HCEC 1CT (cell line): ENCODE measurements at places on chromosomes 16 and 17.

- no peak for DNase-seq
Measured at GRCh38 chr16:27818246-27818645, 245.3 kb downstream of the GSG1L start.

- peak; percentile 17 for DNase-seq
Measured at GRCh38 chr16:48511071-48511540, 98.9 kb downstream of the N4BP1 start.

DNA sequence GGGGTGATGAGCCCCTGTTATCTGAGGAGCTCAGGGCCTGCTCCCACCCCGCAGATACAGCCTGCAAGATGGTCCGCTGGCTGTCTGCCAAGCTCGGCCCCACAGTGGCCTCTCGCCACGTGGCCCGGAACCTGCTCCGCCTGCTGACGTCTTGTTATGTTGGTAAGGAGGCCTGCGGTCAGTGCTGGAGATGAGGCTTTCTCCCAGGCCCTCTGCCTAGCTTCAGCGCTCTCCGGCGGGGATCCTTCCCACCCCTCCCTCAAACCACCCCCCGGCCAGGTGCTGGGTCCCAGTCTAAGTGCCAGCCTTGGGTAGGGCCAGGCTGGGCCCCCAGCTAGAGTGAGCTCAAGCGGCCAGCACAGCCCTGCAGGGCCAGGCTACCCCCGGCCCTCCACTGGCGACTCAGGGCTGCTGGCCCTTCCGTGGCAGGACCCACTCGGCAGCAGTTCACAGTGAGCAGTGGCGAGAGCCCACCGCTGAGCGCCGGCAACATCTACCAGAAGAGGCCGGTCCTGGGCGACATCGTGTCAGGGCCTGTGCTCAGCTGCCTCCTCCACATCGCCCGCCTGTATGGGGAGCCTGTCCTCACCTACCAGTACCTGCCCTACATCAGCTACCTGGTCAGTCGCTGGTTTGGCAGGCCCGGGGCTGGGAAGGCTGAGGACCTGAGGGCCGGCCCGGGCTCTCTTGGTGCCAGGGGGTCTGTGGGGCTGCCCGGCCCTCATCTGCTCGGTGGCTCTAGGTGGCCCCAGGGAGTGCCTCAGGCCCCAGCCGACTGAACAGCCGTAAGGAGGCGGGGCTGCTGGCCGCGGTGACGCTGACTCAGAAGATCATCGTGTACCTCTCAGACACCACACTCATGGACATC is 6.1 kb downstream of the WDR81 start:
- DNase-seq = peak; percentile 82

- DNase-seq = no peak
Measured at GRCh38 chr16:27320261-27321012, 6.7 kb downstream of the IL4R start.

GRCh38 chr17:77405867-77406732 is 265.3 kb downstream of the SEC14L1 start:
- no peak for DNase-seq

- no peak for DNase-seq
Measured at GRCh38 chr16:12011565-12011964, 35.0 kb downstream of the SNX29 start.

GRCh38 chr17:32525122-32525521 is 38.3 kb downstream of the CDK5R1 start:
- DNase-seq = peak; percentile 78

DNA sequence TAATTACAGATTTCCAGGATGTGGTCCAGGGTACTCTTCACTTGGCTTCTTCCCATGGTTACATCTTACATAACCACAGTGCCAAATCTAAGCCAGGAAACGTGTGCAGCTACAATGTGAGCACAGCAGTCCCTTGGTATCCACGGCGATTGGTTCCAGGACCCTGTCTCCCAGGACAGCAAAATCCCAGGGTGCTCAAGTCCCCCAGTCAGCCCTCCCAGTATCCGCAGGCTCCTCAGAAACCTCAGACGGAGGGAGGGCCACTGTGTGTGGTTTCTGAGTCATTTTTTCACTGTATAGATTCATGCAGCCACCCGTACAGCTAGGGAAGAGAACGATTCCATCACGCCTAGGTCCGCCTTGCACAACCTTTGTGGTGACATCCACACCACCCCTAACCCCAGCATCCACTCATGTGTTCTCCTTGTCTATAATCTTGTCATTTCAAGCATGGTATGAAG is 11.1 kb upstream of the ATP2C2 start:
- peak; percentile 44 for DNase-seq

DNA sequence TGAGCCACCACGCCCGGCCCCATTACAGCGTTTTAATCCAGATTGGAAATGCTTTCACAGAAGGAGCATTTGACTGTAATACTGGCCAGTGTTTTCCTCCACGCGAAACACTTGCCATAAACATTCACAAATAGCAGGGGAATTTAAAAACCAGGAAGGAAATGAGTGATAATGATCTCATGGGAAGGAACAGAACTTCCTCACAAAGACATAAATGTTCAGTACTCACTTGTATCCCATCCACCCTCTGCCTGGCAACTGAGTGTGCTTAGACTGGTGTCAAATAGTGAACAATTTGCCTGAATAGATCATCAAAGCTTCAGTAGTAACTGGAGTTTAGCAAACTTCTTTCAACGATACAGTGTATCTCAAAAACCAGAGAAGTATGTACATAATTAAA is 54.1 kb downstream of the PSMD12 start:
- DNase-seq = no peak

GRCh38 chr17:66423056-66423955 is 120.9 kb downstream of the PRKCA start:
- DNase-seq = peak; percentile 47

DNA sequence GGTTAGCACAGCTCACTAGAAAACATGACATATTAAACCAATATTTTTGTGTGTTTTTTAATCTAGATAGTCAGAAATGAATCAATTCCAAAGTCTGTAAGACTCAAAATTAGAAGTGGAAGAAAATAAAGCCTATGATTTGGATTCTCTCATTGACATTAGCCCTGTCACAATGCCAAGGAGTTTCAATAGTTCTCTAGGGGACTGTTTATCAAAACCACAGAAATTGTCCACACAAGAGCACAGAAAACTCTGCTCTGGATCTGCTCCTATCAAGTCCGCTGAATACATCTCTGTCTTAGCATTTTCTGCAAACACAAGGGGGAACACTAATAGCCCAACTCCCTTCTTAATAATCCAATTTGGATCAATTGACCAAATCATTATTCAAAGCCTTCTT is 152.0 kb downstream of the HS3ST3B1 start:
- no peak for DNase-seq

DNA sequence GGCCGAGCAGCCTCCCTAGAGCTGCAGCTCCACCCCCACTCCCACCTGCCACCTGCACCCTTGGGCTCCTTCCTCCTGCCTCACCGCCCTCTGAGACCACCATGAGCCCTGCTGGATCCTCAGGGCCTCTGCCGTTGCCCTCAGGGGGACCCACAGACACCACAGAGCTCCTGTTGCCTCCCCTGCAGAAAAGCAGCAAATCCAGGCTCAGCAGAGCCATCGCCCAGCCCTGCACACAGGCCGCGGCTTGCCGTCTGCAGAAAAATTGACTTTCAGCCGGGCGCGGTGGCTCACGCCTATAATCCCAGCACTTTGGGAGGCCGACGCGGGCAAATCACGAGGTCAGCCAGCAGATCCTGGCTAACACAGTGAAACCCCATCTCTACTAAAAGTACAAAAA is 7.0 kb upstream of the PPP1R27 start:
- DNase-seq = no peak

GRCh38 chr16:84373907-84374489 is 5.7 kb downstream of the ATP2C2 start:
- DNase-seq = no peak

- DNase-seq = no peak
Measured at GRCh38 chr17:82923366-82924113, 83.7 kb upstream of the ZNF750 start.

DNA sequence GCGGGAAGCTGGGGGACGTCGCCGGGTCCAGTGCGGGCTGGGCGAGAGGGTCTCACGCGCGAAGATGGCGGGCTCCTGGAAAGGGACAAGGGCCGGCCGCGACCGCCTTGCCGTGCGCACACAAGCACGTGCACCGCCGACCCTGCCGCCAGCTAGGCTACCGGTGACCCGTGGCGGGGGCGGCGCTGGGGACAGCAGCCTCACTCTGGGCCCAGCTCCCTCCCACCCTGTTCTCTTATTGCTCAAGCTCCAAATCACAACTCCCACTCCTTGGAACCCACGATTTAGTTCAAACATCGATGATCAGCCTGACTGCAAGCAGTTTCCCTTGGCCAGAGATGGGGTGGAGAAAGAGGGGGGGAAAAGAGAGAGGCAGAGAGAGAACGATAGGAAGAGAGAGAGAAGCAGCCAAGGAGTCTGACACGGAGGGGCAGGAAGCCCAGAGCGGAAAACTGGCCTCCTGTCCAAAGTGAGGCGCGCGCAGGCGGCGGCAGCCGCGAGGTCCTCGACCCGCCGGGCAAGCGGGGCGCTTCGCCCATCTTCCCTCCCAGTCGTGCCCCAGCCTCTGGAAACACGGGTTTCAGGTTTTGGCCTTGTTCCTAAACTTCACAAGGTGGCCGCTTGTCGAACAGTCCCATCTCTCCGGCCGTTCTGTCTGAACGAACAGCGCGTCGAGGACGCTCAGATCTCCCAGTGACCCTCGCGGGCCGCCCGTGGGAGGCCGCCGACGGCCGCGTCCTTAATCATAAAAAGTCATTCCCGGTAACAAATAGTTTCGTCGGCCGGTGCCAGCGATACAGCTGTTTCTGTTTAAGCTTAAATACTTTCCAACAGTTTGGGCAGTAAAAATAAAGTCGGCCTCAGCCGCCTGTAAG is 1.7 kb upstream of the CBX8 start:
- no peak for DNase-seq

GRCh38 chr17:28748852-28749515 is 5.2 kb downstream of the TRAF4 start:
- DNase-seq = no peak

DNA sequence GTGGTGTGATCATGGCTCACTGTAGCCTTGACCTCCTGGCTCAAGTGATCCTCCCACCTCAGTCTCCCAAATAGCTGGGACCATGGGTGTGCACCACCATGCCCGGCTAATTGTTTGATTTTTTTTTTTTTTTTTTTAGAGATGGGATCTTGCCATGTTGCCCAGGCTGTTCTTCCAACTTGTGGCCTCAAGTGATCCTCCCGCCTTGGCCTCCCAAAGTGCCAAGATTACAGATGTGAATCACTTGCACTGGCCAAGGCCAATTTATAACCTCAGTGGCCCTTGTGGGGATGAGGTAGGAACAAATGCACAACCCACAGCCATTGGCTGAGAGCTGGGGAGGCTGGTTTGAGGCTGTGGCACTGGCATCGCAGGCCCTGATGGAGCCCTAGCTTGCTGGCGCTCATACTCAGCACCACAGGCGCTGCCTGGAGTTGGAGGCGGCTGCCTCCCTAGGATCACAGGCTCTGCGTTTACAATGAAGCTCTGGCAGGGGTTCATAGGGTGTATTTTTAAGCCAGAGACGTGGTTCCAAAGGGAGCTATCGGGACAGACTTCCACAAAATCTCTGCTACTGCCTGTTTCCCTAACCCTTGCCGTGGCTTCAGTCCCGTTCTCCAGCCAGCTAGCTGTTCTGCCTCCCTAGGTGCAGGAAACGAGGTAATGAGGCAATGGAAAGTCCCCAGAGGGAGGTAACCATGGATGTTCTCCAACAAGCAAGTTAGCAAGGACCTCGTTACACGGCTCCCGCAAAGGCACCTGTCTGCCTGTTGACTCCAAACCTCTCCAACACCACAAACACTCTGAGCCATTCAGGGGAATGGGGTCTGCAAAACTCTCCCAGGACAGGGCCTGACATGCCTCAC is 2.9 kb downstream of the ABCA3 start:
- DNase-seq = no peak

DNA sequence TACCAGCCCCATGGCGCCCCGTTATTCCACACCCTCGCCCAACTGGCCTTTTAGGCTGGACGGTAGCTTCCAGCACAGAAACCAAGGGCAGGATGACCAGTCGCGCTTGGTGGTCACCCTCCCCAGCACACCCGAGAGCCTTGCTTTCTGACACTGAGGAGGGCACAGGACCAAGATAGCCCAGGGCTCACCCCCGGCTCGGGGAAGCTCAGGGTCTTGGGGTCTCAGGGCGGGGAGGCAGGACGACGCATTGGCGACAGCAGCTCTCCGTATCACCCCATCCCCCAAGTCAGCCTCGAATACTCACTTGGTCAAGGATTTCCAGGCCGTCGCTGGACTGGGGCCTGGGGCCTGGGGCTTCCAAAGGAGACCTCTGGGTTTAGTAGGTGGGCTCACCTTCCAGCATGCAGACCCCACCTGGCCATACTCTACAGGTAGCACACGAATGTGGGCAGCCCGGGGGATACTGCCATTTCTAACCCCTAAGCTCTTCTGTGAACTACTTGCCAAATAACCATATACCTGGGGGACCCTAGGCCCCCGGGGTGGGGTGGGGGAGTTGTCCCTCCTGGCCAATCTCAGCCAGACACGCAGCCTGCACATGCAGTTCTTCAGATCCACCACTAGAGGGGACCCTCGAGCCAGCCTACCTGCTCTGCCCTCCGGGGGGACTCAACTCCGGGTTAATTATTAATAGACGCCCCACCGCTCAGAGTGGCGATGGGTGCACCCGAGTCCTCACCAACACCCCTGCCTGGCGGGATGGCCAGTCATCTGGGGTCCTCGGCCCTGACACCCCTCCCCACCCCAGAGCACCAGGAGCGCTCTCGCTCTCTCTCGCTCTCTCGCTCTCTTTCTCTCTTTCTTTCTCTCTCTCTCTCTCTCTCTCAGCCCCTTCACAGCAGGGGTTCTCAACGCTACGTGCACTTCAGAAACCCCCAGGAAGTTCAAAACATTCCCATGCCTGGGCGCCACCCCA is 30.0 kb downstream of the TBC1D16 start:
- peak; percentile 13 for DNase-seq

GRCh38 chr16:57106767-57107166 is 14.4 kb downstream of the CPNE2 start:
- DNase-seq = no peak

- DNase-seq = no peak
Measured at GRCh38 chr16:2333772-2334379, 6.7 kb downstream of the ABCA3 start.

DNA sequence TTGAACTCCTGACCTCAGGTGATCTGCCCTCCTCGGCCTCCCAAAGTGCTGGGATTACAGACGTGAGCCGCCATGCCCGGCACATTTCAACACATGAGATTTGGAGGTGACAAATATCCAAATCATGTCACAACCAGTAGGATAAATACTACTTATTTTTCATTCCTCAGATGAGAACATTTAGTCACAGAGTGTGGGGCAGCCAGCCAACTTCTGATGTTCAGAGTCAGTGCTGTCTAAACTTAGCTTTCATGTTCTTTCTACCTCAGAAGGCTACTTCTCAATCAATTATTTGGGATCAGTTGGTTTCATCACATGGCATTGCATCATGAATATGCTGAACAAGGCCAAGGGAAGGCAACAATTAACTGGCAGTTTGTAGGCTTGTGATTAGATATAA is 134.5 kb downstream of the CDH13 start:
- peak; percentile 63 for DNase-seq
